ENCODE measurements at places on chromosomes 7 and 10.

GRCh38 chr10:116044801-116045248, 228.2 kb downstream of the GFRA1 start:
- no peak for DNase-seq

- DNase-seq, result no peak
Measured at GRCh38 chr7:92797693-92798092, 38.7 kb downstream of the CDK6 start.

- DNase-seq, result no peak
Measured at GRCh38 chr10:49478819-49479218, 60.1 kb downstream of the ERCC6 start.

DNA sequence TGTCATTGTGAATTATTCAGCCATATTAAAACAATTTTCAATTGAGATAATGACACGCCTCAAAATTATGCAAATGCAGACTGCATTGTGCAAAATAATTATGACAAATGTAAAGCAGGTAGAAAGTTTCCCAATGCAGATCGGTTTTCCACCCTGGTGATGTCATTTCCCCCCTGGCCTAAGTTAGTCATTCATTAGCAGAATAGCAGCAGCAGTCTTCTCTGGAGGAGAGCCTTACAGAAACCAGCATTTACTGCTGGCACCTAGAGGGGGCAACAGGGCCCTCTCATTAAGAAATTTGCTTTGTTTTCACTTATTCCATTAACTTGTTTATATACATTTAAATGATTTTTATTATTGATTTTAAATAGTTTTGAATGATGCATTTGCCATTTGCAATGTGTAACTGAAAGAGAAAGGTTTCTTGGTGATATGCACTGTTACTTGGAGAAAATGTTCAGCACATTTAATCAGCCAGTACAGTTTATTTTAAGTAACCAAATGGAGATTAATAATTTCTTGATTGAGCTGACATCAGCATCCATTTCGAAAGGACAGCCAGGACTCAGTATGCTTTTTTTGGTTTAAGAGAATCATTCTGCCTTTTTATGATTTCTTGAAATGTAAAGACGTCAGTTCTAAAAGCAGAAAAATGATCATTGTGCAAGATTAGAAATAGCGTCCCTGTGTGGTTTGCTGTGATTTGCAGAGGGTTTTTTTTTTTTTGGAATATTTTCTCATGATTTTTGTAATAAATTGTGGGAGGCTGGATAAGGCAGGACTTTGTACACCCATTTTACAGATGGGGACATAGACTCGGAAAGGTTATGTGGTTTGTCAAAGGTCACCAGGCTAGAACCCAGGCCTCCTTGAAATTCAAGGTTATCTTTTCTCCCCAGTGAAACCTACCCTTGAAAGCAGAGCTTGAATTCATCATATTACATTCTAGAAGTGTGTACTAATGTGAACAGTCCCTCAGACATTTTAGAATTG, 3.5 kb downstream of the ARID5B start:
- DNase-seq, result no peak

- DNase-seq, result no peak
Measured at GRCh38 chr7:94973844-94974243, 66.5 kb downstream of the PPP1R9A start.

DNA sequence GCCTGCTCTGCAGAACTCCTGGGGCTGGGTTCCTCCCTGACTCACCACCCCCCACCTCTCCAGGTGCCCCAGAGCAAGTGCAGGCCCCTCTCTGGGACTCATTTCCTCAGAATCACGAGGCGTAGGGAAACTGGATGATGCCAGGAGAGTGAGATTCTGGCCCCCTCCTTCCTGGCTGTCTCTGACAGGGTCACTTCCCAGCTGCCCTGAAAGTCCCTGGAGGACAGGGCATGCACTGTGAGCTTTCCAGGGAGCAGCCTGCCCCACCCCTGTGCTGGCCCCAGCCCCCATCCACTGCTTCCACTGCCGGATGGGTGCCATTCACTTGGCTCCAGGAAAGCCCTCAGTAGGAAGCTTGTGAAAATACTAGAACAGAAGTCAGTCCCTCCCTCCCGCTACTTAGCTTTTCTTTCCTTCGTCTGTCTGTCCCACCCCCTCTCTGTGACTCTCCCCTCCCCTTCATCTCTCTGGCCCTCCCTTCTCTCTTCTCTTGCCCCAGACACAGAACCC, 10.4 kb downstream of the TACR2 start:
- no peak for DNase-seq

DNA sequence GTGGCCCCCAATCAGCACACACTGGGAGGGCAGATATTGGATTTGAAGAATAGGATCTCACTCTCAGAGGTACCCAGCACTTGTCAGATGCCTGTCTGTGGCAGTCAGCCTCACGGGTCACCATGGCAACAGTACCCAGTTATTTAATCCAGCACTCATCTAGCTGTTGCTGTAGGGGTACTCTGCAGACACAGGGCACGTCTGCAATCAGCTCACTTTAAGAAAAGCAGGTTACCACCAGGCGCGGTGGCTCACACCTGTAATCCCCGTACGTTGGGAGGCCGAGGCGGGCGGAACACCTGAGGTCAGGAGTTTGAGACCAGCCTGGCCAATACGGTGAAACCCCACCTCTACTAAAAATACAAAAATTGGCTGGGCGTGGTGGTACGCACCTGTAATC, 11.9 kb downstream of the SFXN4 start:
- no peak for DNase-seq
